CD4-positive, alpha-beta T cell treated with Interleukin-6 at 100 ng/mL for 8 hours (primary cell): ENCODE measurements at places on chromosomes 4 and X.

- no peak for DNase-seq
These were observed 133.6 kb upstream of the RASGEF1B start for GRCh38 chr4:81605271-81605670.

DNA sequence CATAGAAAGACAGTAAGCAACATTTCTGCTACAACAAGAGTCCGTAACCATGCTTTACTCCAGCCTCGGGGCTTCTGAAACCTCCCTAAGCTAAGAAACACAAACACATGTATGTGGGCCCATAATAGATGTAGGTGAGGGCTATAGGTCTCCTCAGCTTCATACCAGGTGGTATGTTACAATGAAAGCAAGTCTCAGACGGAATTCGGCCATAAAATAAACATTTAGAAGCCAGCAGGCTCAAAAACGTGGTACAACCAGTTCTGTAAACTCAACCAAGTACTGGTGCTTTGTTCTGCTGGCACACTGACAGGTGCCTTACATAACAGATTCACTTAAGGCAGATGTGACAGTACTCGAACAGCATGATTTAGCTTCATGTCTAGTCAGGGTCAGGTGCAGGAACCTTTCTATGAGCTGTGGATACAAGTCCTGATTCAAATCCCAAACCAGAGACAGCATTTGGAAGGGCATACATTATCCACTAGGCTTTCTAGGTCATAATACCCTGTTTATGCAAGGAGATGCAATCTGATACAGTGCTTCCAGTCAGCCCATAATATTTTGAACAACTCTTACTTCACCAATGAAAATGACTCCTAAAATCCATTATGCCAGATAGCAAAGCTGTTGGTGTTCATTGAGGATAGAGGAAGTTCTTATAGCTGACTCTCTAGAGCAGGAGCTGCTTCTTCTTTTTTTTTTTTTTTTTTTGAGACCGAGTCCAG, 113.8 kb upstream of the ENPP6 start:
- DNase-seq, result no peak

DNA sequence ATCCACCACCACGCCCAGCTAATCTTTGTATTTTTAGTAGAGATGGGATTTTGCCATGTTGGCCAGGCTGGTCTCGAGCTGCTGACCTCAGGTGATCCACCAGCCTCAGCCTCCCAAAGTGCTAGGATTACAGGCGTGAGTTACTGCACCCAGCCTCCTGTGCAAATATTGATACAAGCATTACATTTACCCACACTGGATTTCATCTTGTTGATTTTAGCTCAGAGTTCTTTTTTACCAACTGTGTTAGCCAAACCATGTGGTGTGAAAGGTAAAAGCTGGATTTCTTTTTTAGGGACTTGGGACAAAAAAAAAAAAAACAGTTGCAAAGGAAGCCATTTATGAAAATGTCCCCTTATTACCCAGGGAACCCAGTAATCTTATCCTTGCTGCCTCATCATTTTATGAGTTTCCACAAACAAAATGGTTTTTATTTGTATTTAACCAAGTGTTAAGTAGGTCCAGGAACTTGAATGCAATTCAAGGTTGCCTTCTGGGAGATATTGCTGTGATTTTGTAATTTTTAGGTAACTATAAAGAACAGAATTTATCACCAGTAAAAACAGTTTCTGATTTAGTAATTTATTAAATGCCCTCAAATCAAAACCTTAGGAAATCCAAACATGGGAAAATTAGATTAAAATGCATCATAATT, 202.5 kb downstream of the PALLD start:
- no peak for DNase-seq

GRCh38 chr4:126991965-126992364, 640.8 kb upstream of the INTU start:
- DNase-seq, result no peak

DNA sequence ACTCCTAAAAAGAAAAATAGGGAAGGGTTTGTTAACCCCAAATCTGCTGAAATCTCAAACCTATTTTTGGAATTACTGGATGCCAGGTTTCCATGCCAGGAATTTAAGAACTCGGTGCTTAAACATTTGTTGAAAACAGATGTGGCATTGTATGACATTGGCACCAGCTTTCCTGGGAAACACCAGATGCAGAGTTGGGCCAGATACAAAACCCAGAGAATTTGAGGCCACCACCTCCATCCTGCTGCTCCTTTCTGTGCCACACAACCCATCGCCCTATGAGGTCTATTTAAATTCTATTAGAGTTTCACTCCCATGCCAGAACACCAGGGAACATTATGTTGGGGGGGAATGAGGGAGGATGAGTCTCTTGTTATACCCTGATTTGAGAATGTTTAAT, 71.7 kb downstream of the ARAP2 start:
- DNase-seq, result no peak

- DNase-seq, result no peak
These were observed 213.5 kb upstream of the GIMD1 start for GRCh38 chr4:106582103-106582502.

DNA sequence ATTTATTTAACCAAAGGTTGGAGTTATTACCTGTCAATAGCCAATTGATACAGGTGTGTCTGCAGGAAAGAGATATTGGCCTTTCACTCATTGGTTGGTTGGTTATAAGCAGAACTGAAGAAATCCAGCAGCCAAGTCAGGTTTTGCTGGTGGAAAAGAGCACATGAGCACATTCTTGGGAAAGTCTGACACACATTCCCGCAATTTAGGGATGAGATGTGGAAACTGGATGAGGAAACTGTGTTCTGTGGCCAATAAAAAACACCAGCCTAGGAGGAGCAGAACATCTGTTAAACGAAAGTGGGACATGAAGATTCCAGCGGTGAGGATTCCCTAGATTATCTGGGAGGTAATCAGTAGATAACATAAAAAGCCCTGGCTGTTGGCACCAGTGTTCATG, 567.4 kb upstream of the CPEB2 start:
- no peak for DNase-seq

DNA sequence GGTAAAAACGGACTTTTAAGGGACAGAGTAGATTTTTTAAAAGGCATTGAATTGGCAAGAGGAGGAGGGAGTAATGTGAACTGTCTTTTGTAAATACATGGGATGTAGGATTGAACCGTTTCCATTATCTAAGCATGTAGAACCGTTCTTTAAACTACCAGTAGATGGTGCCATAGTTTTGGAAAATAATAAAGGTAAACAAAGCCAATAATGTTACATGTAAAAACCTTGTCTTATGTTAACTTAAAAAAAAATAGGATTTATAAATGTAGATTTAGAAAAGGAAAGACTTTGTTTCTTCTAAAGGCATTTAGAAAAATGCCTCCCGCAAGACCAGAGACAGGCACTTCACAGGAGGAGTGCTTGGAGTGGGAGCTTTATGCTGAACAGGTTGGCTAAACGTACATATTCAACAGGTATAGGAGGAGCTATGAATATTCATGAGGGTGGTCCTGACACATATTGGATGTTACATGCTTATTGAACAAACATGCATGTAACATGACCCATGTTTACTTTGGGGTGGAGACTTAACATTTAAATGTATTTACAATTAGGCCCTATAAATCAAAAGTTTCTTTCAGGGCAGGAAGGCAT, 45.5 kb upstream of the FAM241A start:
- DNase-seq, result peak; percentile 32

DNA sequence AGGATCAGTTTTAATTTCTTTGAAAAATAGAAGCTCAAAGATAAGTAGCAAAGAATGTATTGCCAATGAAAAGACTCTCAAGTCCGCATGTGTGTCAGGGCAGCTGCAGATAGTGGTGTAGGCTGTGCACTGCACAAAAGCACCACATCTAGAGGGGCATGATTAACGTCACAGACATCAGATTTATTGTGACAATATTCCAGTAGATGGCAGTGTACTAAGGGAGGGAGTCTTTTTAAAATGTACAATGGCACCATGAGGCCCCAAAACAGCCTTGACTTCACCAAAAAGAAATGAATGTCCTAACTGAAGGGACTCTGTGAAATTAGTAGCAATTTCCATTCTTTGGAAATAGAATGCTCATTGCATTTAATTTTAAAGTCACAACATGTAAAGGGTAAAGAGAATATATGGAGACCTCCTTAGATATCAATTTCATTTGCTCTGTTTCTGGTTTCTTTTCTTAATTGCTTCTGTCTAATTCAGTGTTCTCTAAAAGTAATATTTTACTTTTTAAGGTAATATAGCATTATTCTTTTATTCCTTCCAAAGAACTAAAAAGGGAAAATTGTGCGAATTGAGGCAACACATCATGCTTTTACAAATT, 98.4 kb downstream of the ZNF827 start:
- DNase-seq, result peak; percentile 23

- no peak for DNase-seq
These were observed 155.7 kb downstream of the RAP1GDS1 start for GRCh38 chr4:98416844-98417243.

DNA sequence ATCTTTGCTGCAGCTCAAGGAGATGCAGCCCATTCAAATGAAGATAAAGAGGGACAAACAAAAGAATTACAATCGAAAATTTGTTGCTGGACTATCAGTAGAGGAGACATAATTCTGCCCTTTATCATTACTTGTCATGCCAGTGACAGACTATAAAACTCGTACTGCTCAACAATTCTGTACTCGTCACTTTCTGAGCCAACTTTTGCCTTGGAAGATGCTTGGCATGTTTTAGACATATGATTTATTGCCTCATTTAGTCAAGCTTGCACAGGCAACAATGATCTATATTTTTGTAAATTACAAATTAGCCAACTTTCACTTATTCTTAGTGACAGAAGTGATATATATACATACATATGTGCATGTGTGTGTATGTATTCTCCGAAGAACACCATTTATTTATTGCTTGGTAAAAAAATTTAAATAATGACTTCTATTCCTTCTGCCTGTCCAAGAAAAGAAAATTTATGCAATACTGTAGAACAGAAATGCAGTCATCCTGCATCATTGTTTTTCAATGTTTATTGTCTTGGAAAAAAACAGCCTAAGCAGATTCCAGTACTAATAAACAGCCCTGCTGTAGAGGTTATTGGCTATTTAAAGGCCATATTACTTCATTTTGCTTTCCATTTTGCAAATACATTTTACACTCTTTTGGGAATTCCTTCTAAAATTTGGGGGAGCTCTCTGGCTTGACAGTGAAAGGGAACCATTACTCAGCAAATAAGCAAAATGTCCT, 374.9 kb upstream of the GALNT7 start:
- no peak for DNase-seq

GRCh38 chr4:119209077-119209476, 3.4 kb upstream of the USP53 start:
- peak; percentile 25 for DNase-seq

GRCh38 chr4:7422151-7422897, 12.4 kb downstream of the PSAPL1 start:
- no peak for DNase-seq

- no peak for DNase-seq
These were observed 146.2 kb upstream of the PDE5A start for GRCh38 chr4:119774840-119775239.

DNA sequence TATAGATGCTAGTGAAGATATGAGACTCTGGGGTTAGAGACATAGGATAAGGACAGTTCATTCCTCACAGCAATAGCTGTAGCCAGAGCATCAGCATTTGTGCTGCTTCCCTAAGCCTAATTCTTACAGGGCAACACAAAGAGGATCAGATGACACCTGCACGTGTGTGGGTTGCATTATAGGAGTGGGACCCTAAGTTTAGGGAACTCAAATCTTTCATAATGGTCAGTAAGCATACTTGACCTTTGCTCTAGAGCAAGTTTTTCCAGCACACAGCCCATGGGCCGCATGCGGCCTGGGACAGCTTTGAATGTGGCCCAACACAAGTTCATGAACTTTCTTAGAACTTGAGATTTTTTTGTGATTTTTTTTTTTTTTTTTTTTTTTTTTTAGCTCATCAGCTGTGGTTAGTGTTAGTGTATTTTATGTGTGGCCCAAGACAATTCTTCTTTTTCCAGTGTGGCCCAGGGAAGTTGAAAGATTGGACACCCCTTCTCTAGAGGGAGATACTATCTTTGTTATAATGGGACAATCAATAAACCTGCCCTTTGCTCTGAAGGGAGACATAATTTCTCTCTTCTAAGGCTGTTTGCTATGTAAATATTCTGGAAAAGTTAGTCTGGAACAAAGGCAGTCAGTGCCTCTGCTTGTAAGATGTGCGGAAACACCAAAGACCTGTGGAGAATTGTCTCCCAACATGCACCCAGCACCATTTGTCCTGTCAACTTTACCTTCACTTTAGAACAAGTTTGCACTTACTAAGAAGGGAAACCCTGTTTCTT, 650.2 kb downstream of the ZNF674 start:
- no peak for DNase-seq

- no peak for DNase-seq
These were observed 83.0 kb upstream of the KLHL4 start for GRCh38 chrX:87434618-87435017.

- DNase-seq, result no peak
These were observed 315.3 kb upstream of the FGF13 start for GRCh38 chrX:139026811-139027210.

- no peak for DNase-seq
These were observed 23.1 kb upstream of the NAP1L5 start for GRCh38 chr4:88720451-88721428.

GRCh38 chr4:2793586-2794485, 951 bp downstream of the SH3BP2 start:
- no peak for DNase-seq

DNA sequence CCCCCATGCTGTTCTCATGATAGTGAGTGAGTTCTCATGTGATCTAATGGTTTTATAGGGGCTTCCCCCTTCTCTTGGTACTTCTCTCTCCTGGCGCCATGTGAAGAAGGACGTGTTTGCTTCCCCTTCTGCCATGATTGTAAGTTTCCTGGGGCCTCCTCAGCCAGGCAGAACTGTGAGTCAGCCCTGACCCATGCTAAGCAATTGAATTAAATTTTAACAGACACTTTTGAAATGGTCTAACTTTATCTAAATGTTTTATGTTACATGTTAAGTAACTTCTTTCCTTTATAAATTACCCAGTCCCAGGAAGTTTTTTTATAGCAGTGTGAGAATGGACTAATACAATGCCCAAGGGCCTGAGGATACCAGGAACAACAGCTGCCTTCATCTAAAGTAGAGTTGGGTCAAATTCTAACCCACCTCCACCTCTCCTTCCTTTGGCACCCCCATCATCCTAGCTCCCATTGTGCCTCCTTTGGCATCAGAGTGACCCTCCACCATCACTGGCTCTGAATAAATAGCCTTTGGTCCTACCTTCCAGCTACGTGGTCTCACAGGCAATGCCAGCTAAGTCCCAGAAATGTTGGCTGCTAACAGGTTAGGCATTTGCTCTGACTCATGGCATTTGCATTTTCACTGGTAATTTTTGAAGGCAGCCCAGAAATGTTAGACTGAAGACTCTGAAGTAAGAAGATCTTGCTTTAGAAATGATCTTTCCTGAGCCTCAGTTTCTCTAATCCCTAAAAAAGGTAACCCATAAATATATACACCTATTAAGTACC, 182.1 kb downstream of the MOSPD2 start:
- DNase-seq, result no peak

DNA sequence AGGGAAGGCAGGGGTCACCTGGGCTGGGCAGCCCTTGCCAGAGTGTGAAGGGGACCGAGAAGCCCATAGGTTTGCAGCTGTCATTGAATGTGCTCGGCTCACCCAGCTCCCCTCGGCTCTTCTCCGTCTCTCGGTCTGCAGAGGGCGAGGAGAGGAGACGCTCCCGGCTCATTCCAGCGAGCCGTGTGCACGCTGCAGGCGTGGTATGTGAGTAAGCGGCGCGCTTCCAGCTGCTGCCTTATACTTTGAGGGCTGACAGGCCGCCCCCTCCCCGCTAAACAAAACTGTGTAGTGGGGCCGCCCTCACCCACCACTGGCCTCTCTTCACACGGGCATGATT, 23.0 kb upstream of the BCORL1 start:
- no peak for DNase-seq
